ENCODE measurements at places on chromosomes 2 and 18.

GRCh38 chr2:13919981-13920382 is 712.5 kb upstream of the LRATD1 start:
- DNase-seq = no peak

GRCh38 chr18:57837917-57838548 is 34.9 kb upstream of the ATP8B1 start:
- no peak for DNase-seq

GRCh38 chr2:122098306-122098705 is 342.9 kb downstream of the TSN start:
- no peak for DNase-seq

- DNase-seq = no peak
Observed at GRCh38 chr2:28484835-28485234, 11.0 kb upstream of the PLB1 start.

DNA sequence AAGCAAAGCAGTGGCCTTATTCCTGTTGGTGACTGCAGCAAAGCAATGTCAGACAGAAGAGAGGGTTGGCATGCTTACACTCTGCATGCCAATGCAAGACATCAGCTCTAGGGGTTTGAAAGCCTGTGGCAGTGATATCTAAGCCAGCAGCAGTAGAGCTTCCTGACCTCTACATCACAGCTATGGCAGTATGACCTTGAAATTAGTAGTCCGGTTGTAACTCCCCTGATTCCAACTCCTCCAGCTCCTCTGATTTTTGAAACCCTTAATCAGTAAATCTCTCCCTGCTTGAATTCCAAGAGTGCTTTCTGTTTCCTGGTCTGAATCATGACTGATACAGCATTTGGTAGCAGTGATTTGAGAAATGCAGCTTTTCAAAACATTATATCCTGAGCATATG is 60.0 kb upstream of the LRP1B start:
- no peak for DNase-seq

- DNase-seq = no peak
Observed at GRCh38 chr18:61569176-61569892, 236.1 kb downstream of the CDH20 start.

DNA sequence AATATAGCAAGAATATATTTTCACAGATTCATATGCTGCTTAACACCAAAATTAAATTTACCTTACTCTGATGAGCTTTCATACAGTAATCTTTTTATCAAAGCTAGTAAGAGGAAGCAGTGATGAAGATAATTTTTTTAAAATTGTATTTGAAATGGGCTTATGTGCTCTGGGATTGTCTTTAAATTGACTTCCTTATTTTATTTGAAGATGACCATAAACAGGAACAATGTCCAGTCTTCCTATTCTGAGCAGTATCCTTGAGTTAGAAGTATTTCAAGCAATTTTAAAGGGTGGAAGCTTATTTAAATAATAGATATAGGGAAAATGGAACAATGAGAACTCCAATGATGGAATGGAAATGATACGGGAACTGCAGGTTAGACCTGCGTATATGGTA is 211.6 kb downstream of the MCFD2 start:
- no peak for DNase-seq

GRCh38 chr2:241551998-241552737 is 6.4 kb upstream of the BOK start:
- DNase-seq = no peak

DNA sequence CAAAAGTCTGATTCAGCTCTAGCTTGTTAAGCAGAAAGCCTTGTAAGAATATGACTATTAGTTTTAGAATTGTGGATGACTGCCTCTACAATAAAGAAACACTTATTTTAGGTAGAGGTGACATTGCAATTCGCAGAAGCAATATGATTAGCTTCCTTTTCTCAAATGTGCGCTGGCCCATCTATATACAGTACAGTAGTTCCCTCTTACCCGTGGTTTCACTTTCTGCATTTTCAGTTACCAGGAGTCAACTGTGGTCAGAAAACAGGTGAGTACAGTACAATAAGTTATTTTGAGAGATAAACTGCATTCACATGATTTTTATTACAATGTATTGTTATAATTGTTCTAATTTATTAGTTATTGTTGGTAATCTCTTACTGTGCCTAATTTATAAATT is 405.1 kb downstream of the GPD2 start:
- DNase-seq = no peak

DNA sequence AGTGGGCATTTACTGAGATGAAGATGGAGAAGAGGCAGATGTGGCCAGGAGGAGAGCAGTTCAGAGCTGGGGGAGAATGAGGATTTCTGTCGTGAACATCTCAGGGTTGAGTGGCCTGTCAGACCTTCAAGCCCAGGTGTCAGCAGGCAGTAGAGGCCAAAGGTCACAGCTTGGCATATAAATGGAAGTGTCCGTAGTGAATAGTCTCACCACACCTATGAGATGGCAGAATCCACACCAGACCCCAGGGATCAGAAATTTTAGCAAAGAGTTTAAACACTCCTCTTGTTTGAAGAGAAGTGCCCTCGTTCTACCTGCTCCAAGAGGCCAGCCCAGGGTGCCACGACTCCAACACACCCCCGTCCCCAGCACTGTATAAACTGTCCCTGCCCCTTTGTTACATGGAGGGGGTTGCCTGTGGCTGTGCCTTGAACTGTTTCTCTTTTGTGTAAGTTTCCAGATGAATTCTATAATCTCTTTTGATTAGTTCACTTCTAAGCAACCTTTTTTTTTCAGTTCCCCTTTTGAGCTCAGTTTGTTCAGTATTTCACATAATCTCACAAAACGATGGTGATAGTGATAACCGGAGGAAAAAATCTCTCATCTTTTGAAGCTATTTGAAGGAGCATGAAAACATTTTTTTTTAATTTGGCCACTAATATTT is 69.0 kb upstream of the TTC39C start:
- DNase-seq = no peak

DNA sequence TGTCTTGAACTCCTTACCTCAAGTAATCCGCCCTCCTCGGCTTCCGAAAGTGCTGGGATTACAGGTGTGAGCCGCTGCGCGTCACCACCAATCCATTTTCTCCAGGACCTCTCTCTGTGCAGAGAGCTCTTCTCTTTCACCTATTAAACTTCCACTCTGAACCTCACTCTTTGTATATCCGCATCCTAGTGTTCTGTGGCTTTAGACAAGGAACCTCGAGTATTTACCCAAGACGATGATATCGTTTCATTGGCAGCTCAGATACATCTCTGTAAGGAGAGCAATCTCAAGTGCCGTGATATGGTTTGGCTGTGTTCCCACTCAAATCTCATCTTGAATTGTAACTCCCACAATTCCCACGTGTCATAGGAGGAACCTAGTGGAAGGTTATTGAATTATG is 15.1 kb upstream of the WDR33 start:
- no peak for DNase-seq

DNA sequence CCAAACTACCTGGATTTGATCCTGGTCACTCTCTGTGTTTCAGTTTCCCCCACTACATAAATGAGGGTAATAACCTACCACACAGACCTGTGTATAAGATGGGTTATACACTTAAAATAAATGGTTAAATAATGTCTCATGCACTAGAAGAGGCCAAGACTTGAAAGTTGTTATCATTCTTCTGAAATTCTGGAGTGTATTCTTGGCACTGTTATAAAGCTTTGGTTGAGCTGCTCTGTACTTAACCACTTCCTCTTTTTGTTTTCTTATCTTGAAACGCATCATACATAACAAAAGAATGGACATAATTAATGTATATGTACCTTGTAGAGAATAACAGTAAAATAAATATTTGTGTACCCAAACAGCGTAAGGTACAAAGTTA is 281.0 kb downstream of the AFF3 start:
- no peak for DNase-seq

- DNase-seq = no peak
Observed at GRCh38 chr18:79058007-79058406, 11.2 kb upstream of the ATP9B start.

- DNase-seq = no peak
Observed at GRCh38 chr2:235835810-235836209, 332.4 kb downstream of the GBX2 start.

- no peak for DNase-seq
Observed at GRCh38 chr18:22551536-22552151, 133.9 kb upstream of the CTAGE1 start.

DNA sequence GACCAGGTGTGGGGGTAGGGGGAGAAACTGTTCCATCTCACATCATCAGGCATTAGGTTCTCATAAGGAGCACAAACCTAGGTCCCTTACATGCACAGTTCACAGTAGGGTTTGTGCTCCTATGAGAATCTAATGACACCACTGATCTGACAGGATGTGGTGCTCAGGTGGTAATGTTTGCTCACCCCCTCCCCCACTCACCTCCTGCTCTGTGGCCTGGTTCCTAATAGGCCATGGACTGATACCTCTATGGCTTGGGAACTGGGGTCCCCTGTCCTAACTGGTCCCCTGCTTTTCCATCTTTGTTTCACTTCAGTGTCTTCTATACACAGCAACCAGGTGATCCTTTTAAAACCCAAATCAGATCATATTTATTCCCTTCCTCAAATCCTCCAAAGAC is 267.8 kb downstream of the TNS1 start:
- no peak for DNase-seq

DNA sequence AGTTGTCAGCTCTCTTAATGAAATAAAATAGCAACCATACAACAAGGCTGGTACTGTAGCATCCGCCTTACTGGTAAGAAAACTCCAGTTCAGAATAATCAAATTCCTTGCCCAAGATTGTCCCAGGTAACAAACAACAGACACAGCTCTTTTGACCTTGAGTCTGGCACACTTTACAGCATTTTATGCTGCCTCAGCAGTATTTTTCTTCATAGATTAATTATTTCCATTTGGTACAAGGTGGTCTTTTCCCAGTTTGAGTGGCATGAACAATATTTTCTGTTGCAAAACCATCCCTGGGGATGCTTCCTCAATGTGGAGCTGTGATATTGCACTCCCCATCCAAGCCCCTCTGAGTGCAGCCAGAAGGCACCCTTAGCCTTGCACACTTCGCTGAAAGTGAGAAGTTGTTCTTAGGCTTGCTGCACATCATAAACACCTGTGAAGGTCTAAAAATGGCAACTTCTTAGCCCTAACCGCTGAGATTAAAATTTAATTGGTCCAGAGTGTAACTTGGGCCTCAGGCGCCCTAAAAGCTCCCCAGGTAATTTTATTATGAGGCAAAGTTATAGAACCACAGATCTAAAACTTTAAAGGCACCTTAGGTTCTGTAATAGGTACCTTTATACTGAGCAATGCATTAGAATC is 523.3 kb downstream of the CMPK2 start:
- DNase-seq = no peak

DNA sequence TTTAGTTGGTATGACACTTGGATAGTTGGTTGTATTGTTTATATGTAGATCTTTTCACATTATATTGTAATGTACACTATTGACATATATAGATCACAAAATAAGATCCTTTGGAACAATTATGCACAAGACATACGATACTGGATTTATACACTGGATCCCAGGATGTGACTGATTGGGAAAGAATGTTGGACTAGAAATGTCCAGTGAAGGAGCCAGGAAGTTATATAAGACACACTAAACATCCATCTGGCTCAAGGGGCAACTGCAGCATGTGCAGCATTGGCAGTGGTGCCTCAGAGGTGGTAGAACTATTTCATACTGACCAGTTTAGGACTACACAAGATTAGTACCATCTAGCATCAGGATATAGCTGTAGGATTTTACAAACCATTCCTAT is 104.9 kb downstream of the TRABD2A start:
- DNase-seq = no peak

DNA sequence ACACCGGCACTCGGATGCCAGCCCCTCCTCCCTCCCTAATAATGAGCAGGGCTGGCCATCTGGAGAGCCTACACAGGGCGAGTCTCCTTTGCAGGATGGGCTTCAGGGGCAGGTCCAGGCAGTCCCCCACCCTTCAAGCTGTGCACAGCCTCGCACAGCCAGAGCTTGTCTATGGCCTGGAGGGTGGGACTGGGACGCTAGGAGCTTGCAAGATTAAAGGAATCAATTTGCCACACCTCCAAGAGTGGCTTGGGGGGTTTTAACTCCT is 43.9 kb upstream of the OTOF start:
- no peak for DNase-seq

DNA sequence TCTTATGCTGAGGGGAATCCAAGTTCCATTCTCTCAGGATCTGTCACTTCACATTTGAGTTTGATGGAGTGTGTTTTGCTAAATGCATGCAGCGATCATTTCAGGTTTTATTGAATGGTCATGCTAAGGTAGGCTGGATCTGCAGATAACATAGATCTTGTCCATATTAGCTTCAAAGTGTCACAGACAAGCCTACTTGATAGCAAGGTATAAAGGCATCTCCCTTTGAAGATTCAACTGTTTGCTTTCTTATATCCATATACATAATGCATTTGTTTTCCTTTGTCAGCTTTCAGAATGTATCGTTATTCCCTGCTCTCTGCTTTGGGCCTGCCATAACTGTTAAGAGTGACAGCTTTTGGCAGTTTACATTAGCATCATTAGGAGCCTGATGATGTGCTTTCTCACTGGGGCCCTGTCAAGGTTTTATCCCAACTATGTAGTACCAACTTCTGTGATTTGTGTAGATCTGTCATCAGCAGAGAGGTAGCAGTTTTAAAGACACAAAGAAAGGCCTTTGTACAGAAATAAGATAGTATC is 604.3 kb upstream of the CDH7 start:
- no peak for DNase-seq

GRCh38 chr2:28477087-28477486 is 18.8 kb upstream of the PLB1 start:
- DNase-seq = no peak
